Pons (tissue), 1 donor: ENCODE measurements at places on chromosomes 11 and 22.

- no peak for DNase-seq
Measured at GRCh38 chr11:124807660-124808270, 7.6 kb upstream of the MSANTD2 start.

- no peak for DNase-seq
Measured at GRCh38 chr11:15189641-15190365, 75.1 kb downstream of the INSC start.

- DNase-seq = no peak
Measured at GRCh38 chr11:73347067-73347466, 29.1 kb upstream of the RELT start.

- DNase-seq = peak; percentile 15
Measured at GRCh38 chr11:61028135-61028729, 56.8 kb downstream of the CD6 start.

DNA sequence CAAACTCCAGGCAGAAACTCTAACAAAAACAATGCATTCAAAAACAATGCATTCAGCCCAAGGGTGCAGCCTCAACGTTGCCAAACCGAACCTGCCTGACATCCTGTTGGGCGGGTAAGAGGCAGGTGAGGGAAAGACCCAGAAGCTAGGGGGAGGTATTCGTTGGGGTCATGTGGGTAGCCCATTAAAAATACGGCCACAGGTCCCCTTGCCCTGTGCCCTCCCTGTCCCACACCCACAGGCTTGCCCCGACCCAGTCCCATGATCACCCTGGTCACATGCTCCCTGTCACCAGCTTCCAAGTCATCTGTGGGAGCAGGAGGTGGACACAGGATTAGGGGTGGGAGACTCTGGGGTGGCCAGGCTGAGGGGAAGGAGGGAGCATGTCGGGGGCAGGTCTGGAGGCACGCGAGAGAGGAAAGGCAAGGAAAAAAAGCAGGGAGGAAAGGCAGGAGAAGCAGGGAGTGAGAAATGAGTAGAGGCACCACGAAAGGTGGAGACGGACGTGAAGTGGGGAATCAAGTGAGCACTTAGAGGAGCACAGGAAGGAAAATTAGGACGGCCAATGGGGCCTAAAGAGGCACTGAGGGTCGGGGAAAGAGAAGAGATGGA, 683 bp downstream of the PLA2G6 start:
- peak; percentile 89 for DNase-seq

DNA sequence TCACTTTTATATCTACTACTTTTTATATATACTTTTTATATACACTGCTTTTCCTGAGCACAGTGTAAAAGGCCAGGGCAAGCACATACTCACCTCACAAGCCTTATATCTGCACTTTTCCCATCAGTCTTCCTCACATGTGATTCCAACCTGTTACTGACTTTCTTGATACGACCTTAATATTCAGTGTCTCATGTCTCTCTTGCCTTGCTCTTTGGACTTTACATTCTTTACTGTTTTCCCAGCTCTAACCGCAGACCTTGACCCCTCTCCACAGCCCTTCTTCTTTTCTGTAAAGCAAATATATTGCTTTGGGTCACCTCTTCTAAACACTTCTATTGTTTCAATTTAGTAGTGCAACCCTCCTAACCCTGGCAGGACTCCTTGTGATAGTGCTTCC, 353.1 kb upstream of the ANO5 start:
- no peak for DNase-seq
